ENCODE measurements at places on chromosomes 16 and 17.

- DNase-seq, result no peak
Measured at GRCh38 chr17:17313350-17313991, 10.3 kb downstream of the NT5M start.

- no peak for DNase-seq
Measured at GRCh38 chr16:89049484-89050118, 44.1 kb upstream of the ACSF3 start.

DNA sequence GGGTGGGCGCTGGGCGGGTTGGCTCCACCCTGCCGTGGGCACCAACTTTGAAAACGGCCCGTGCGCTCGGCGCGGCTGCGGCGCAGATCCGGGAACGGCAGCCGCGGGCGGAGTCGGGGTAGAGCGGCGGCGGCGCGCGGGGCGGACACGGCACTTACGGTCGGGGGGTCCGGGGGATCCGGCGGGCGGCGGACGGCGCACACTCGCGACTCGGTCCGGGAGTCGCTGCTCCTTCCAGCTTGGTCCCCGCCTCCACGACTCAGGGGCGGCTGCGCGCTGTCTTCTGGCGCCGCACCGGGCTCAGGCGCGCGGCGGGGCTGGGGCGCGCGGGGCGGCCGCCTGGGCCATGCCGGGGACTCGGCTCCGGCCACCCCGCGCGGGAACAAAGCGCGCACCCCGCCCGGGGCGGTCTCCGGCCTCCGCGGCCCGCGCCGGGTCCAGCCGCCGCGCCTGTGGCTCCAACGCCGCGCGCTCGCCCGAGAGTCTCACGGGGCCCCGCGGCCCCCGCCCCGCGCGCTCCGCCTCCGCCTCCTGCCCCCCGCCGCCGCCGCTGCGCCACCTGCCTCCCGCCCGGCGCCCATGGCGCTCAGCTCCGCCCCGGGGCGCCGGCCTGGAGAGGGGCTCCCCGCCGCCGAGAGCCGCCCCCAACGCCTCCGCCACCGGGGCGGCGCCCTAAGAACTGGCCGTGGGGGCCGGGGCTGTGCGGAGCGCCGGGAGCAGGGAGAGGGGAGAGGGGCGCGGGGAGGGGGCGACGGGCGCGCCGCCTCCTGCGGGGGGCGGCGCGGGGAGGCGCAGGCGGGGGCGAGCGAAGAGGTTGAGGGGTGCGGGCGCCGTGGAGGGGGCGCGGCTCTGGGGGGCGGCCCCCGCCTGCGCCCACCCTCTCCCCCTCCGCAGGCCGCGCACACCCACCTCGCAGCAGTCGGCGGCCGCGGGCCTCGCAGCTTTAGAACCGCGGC lies 35.9 kb downstream of the CBFA2T3 start:
- no peak for DNase-seq

DNA sequence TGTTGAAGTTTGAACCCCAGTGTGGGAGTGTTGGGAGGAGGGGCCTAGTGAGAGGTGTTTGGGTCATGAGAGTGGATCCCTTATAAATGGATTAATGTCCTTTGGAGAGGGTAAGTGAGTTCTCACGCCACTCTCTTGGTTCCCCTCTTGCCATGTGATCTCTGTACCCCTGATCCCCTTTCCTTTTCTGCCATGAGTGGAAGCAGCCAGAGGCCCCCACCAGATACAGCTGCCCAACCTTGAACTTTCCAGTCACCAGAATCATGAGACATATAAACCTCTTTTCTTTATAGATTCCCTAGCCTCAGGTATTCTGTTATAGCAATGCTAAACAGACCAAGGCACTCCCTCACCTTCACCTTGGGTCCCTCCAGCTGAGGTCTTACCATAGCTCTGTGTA lies 7.4 kb downstream of the SLC6A2 start:
- DNase-seq, result no peak

GRCh38 chr16:84547546-84548061 lies 43.1 kb upstream of the MEAK7 start:
- no peak for DNase-seq

- no peak for DNase-seq
Measured at GRCh38 chr16:52963855-52964242, 88.8 kb downstream of the CHD9NB start.

DNA sequence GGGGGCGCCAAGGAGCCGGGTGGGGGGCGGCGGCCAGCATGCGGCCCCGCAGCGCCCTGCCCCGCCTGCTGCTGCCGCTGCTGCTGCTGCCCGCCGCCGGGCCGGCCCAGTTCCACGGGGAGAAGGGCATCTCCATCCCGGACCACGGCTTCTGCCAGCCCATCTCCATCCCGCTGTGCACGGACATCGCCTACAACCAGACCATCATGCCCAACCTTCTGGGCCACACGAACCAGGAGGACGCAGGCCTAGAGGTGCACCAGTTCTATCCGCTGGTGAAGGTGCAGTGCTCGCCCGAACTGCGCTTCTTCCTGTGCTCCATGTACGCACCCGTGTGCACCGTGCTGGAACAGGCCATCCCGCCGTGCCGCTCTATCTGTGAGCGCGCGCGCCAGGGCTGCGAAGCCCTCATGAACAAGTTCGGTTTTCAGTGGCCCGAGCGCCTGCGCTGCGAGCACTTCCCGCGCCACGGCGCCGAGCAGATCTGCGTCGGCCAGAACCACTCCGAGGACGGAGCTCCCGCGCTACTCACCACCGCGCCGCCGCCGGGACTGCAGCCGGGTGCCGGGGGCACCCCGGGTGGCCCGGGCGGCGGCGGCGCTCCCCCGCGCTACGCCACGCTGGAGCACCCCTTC lies 484 bp downstream of the FZD2 start:
- no peak for DNase-seq

DNA sequence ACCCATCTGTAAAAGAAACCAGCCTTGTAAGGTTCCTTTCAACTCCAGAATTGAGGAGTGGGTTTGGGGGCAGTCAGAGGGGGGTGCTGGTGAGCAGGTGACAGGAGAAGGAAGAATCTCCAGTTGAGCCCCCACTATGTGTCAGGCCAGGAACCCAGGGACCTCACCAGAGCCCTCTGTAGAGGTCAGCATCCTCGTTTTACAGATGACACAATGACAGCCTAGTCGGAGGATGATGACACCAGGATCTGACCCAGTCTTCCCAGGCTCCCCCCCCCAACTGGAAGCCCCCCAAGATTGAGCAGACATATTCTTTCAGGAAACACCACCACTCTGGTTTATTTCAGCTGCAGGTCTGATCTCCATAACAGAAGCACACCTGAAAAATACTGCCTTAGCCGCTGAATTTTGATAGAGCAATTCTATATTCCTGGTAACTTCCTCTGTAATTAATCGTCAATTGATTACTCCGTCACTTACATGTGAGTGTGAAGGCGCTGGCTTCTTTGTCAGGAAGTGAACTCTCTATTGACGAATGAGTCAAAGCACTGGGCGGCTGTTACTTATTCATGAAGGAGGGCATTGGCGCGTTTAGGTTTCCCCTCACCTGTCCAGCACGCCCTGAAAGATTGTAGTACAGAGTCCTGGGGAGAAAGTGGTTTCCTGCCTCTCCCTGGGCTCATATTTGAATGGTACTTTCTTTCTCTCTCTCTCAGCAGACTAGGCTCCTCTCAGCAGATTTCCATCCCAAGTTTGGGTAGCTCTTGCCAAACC lies 21.2 kb downstream of the SOCS3 start:
- no peak for DNase-seq

GRCh38 chr17:59372138-59372751 lies 40.8 kb downstream of the YPEL2 start:
- DNase-seq, result no peak

DNA sequence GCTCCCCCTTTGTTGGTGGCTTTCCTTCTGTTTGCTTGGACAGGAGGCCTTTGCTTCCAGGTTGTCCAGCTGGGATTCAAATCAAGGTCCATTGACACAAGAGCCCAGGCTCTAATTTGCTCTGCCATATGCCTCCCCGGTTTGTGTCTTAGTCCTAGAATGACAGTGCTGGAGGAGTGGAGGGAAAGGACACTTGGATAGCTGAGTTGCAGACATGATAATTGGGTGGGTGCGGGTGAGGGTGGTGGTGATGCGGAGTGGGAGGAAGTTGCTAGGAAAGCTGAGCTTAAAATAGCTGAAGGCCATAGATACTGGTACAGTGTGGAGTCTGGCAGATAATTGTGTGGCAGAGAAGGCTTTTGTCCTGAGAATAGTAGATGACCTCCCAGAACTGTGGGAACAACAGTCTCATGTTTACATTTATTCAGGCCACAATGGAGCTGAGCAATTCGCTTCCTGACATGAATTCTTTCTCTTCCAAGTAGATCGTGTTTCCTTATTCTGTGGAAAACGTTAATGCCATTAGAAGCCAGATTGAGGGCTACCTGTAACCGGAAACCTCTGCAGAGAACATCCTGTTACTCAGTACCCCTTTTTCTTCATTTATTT lies 23.8 kb downstream of the SEC14L1 start:
- DNase-seq, result no peak

- DNase-seq, result no peak
Measured at GRCh38 chr16:4618645-4619418, 4.1 kb upstream of the UBALD1 start.

DNA sequence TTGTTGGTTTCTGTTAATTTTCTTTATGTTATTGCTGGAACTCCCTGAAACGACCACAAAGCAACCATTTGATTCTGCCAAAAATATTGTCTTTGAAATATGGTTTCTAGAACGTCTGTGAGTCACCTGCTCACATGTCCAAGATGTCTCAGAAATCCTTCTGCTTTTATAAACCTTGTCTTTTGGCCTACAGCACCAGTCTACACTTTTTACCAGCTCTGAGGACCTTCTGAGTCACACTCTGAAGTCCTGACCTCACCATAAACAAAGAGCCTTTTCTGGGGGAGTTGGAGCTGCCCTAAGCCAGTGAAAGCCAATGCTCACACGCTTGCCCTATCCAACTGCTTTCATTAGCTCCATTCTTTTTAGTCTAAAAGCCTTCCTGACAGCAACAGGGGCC lies 55.5 kb downstream of the GRIN2A start:
- no peak for DNase-seq

DNA sequence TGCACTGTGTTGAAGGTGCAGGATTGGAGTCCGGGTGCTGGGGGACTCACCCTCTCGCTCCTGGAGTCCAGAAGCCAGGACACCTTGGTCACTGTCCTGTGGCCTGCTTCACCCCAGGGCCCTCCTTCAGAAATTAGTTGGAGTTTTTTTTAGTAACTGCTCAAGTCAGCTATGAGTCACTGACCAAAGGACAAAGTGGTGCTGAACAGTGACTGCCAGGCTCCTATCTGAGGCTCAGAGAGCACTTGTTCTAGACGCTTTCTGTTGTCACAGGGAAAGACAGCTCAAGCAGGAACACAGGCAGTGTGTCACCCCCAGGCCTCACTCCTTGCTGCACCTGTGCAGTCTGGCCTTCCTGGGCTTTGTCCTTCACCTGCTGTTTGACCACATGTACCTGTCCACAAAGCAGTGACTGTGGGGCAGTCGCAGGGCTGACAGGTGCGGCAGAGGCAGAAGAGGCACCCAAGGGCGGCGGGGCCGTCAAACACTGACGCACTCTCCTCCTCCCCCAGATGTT lies 4.1 kb upstream of the FAAP100 start:
- no peak for DNase-seq

DNA sequence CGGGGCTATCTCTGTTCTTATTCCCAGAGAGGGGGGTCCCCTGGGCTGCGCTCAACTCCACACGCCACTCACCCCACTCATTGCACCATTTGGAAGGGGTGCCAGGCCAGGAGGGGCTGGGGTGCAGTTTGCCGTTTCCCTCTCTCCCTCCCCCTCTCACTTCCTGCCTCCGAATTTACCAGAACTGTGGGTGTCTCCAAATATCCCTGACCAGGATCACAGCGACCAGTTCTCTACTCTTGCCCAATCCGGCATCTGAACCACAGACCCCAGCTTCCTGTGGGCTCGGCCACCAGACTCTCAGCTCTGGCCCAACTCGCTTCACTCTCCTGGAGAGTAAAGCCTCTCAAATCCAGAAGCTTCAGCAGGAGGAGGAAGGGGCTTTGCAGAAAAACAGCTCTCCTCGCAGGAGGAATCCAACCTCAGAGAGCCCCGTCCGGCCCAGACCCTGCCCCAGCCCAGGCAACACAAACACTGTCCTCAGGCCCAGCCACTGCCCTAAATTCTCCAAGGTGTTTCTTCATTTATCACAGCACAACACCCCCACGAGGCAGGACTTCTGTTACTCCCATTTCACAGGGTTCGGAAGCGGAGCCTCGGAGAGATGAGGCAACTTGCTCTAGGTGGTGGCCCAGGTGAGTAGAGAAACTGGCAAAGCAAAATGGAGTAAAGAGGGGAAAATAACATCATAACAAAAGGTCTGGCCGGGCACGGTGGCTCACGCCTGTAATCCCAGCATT lies 423 bp upstream of the ASGR2 start:
- DNase-seq, result no peak

DNA sequence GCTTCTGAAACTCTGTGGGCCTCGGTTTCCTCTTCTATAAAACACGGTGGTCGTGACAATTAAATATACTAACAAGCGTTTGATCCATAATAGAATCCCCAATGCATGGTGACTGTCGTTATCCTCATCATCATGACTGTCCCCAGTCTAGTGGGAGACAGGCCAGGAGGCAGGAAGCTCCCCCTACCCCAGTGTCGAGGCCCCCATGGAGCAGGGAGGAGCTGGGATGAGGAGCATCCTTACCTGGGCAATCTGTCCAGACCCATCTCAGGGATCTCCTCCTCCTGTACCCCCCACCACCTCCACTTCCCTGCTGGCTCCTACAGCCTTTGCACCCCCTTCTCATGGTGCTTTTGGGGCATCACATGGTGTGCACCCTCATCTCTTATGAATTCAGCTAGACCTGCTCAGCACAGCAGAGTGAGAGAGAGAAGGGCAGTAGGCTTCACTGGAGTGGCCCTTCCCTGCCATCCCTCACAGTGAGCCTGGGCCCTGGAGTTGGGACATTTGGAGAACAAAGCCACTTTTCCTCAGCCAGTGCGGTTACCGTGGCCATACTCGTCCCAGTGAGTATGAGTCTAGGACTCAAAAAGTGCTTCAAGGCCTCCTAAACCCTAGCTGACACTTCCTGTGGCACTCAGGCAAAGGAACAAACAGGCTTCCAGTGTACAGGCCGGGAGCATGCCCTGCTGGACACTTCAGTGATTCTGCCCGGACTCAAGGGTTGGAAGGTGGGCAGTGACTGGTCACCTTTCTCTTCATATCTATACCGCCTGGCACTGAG lies 148.6 kb downstream of the CLEC16A start:
- DNase-seq, result no peak

- no peak for DNase-seq
Measured at GRCh38 chr17:57849163-57849873, 526 bp downstream of the MRPS23 start.

DNA sequence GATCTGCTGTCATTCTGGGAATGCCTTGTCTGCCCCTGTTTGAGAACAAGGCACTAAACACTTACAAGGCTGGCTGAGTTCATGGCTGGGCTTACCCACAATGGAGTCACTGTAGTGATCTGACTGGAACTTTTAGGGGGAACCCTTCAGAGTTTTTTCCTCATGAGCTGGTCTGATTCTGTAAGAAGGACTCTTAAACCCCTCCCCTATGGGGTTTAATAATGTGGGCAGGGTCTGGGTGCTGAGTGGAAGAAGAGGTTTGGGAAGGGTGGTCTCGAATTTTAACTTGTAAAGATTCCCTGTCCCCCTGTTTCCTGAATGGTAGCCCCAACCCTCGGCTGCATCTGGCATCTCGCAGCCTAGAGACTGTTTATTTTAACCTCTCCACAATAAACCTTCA lies 30.6 kb downstream of the OSBPL7 start:
- DNase-seq, result no peak

GRCh38 chr17:66345264-66345663 lies 42.9 kb downstream of the PRKCA start:
- DNase-seq, result no peak

GRCh38 chr16:65469116-65469515 lies 347.3 kb upstream of the CDH11 start:
- no peak for DNase-seq
